Activated CD8-positive, alpha-beta T cell treated with anti-CD3 and anti-CD28 coated beads, Interleukin-2, amount 10 ng/mL, durations not matched to agents 7 days and 5 days (primary cell): ENCODE measurements at places on chromosomes 11 and 22. TPM values are rescaled to one million over a fixed set of nuclear protein-coding genes. Genes with fewer than 3 reads are reported as not detected.

DNA sequence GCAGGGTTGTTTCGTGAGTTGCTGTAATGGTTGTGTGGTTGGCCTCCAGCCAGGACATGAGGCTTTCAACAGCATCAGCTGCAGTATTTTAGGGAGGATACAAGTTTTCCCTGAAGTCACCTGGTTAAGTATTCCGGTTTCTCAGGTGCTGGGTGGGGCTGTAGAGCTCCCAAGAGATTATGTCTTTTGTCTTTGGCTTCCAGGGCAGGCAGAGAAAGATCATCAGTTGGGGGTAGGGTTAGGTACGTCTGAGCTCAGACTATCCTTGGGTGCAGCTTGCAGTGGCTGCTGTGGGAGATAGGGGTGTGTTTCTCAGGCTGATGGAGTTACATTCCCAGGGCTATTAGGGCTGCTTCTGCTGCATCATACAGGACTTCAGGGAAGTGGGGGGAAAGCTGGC lies 47.5 kb upstream of the MRGPRX1 start:
- H3K27ac ChIP-seq = no peak overlapping the region
- no peak overlapping the region for H3K4me3 ChIP-seq
- peaks cover 8% of the 10 kb centered on the region for H3K27me3 ChIP-seq
- no peak for DNase-seq
- H3K36me3 ChIP-seq = no peaks in the 10 kb centered on the region

GRCh38 chr11:104033561-104033960 lies 2.9 kb upstream of the DDI1 start:
- no peak for DNase-seq
- H3K4me1 ChIP-seq = no peaks in the 10 kb centered on the region
- no peak overlapping the region for H3K27ac ChIP-seq
- no peaks in the 10 kb centered on the region for H3K27me3 ChIP-seq
- H3K4me3 ChIP-seq = no peak overlapping the region

DNA sequence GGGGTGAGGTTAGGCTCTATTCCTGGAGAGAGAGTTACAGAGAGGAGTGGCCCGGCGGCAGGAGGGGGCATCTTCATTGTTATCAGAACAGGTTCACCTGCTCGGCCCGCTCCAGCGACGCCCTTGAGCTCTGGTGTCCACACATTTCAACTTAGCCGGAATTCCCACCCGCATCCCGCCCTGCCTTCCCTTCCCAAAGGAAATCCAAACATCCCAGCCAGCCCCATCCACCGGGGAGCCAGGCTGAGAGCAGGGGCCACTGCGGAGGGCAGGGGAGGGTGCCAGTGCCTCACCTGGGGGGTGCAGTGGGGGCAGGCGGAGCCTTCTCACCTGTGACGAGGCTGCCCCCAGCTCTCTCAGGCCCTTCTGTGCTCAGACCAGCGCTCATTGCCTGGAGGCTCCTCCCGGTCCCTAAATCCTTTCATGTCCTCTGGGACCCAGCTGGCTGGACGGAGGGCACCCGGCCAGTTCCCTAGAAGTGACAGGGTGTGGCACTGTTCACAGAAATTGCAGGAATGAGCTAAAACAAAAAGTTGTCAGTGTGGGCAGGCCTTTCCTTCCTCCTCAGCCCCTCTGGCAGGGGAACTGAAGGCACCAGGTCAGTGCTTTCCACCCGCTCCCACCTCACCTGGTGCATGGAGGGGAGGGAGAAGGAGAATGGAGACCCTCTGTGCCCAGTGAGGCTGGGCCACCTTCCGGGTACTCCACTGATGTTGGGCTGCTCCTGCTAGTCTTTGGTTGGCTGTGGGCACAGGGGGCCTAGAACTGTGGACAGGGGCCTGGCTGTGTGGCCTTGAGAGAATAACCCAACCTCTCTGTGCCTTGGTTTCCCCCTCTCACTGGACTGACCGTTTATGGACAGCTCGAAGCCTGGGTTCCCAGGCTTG lies 2.2 kb upstream of the MRGPRG start:
- H3K4me3 ChIP-seq = no peak overlapping the region
- peaks cover 15% of the 10 kb centered on the region for H3K27me3 ChIP-seq
- H3K4me1 ChIP-seq = peaks cover 13% of the 10 kb centered on the region
- DNase-seq = no peak

DNA sequence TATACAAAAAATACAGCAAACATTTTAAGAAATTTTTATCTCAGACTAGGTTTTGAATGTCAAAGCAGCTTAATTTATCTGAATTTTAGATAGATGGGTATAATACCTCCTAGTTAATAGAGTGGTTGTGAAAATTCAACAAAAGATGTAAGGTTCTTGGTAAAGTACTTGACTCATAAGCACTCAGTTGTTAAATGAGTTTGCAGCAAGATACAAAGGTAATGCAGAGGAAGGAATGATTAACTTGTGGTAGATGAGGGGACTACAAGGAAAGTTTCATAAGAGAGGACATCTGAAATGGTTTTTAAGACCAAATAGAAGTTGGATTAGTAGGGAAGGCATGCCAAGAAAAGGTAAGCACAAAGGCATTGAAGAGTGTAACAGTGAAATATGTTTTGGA lies 37.4 kb downstream of the PPME1 start:
- H3K27ac ChIP-seq = no peak overlapping the region
- H3K4me3 ChIP-seq = no peak overlapping the region
- H3K4me1 ChIP-seq = no peaks in the 10 kb centered on the region
- H3K27me3 ChIP-seq = no peaks in the 10 kb centered on the region
- no peak for DNase-seq
- H3K36me3 ChIP-seq = peaks cover 39% of the 10 kb centered on the region

GRCh38 chr11:4672470-4672869 lies 25.2 kb downstream of the OR51E2 start:
- H3K27ac ChIP-seq = no peak overlapping the region
- DNase-seq = no peak
- peaks cover 2% of the 10 kb centered on the region for H3K27me3 ChIP-seq
- H3K4me1 ChIP-seq = no peaks in the 10 kb centered on the region
- no peak overlapping the region for H3K4me3 ChIP-seq
- H3K36me3 ChIP-seq = no peaks in the 10 kb centered on the region

DNA sequence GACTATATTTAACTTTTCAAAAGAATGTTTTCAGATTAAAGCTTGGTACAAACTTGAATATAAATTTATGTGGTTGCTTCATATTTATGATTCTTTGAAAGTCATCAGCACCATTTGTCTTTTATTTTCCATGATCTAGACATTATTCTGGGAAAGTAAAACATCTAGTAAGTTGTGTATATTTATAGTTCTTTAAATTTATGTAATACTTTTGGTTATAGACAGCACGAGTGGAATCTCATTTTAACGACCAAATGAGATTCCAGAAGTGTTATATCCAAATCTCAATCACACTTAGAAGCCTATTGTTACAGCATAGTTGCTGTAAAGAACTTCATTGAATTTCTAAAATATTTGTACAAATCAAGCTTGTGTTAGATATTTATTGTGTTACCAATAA lies 212.3 kb downstream of the DDX10 start:
- H3K4me1 ChIP-seq = peaks cover 28% of the 10 kb centered on the region
- no peak for DNase-seq
- no peak overlapping the region for H3K27ac ChIP-seq
- no peak overlapping the region for H3K4me3 ChIP-seq
- H3K27me3 ChIP-seq = no peaks in the 10 kb centered on the region

DNA sequence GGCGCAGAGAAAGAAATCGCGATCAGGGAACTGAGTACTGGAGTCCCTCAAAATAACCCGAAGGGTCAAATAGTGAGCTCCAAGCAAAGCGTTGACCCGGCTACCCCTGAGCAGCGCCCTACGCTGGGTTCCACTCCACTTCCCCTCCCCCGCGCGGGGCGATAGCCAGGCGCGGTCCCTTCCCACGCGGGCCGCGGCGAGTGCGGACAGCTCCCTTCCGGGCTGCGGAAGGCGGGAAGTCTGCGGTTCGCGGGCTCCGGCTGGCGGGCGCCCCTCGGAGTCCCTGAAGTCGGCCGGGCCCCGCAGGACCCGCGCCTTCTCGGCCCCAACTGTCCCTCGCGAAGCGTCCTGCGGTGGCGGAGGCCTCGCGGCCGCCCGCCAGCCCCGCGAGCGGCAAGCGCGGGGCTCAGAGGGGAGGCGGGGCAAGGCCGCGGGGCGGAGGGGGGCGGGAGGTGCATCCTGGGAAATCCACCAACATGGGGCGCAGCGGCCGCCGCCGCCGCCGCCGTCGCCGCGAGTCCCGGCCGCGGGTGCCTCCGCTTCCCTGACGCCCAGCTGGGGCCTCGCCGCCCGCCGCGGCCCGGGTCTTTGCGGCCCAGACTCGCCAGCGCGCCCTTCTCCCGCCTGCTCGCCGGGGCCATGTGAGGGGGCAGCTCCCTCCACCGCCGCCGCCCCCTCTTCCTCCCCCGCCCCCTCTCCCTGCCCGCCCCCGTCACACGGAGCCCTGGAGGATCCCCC lies at the start of gene QSER1:
TSS of gene QSER1 (plus strand) at position 457 of the 738 bp plus-strand sequence. CDS start 315 bp downstream, outside the sequence.
- H3K27me3 ChIP-seq = peaks cover 14% of the 10 kb centered on the region
- H3K36me3 ChIP-seq = no peaks in the 10 kb centered on the region
- peak within 1 kb of the TSS; percentile 95 for H3K4me3 ChIP-seq
- peaks cover 25% of the 10 kb centered on the region for H3K4me1 ChIP-seq
- peak; percentile 67 for DNase-seq

- no peaks in the 10 kb centered on the region for H3K27me3 ChIP-seq
- no peak overlapping the region for H3K4me3 ChIP-seq
- no peaks in the 10 kb centered on the region for H3K36me3 ChIP-seq
- no peak overlapping the region for H3K27ac ChIP-seq
These were observed 225.5 kb upstream of the BLID start for GRCh38 chr11:122341477-122341876.

DNA sequence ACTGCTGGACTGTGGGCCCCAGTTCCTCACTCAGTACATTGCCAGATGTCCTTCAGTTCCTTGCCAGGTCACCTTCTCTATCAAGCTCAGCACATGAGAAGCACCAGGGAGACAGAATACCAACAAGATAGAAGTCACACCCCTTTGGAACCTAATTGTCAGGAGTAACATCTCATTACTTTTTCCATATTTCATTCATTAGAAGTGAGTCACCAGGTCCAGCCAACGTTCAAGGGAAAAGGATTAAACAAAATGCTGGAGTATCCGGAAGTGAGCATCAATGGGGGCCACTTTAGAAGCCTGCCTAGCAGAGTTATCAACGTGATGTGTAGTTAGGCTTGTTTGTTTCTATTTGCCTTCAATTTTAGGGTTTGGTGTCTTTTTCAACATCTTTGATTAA lies 569.3 kb downstream of the MIAT start:
- no peaks in the 10 kb centered on the region for H3K27me3 ChIP-seq
- no peaks in the 10 kb centered on the region for H3K36me3 ChIP-seq
- DNase-seq = no peak
- no peak overlapping the region for H3K4me3 ChIP-seq
- H3K27ac ChIP-seq = no peak overlapping the region

- no peaks in the 10 kb centered on the region for H3K4me1 ChIP-seq
- no peaks in the 10 kb centered on the region for H3K36me3 ChIP-seq
- H3K27ac ChIP-seq = no peak overlapping the region
- no peak for DNase-seq
These were observed 109.6 kb downstream of the TRIM29 start for GRCh38 chr11:120028181-120028896.

DNA sequence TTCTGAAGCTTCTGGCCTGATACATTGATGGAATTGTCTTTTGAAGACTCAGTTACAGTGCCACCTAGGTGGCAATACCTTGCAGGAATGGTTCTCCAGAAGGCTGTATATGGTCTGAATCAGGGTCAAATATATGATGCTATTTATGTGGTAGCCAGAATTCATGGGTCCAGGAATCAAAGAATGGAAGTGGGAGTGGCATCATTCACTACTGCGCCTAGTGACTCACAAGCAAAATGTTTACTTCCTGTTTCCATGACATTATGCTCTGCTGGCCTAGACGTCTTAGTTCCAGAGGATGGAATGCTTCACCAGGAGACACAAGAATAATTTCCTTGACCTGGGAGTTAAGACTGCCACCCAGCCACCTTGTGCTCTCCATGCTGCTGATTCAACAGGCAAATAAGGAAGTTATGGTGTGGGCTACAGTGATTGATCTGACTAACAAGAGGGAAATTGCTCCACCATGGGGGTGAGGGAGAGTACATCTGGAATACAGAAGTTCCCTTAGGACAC lies 491.8 kb downstream of the ETS1 start:
- no peak overlapping the region for H3K4me3 ChIP-seq
- no peak for DNase-seq
- H3K36me3 ChIP-seq = no peaks in the 10 kb centered on the region
- no peaks in the 10 kb centered on the region for H3K4me1 ChIP-seq
- no peaks in the 10 kb centered on the region for H3K27me3 ChIP-seq

GRCh38 chr22:39106326-39106725 lies 9.3 kb downstream of the APOBEC3H start:
- H3K4me1 ChIP-seq = peaks cover 15% of the 10 kb centered on the region
- H3K27me3 ChIP-seq = no peaks in the 10 kb centered on the region
- peaks cover 12% of the 10 kb centered on the region for H3K36me3 ChIP-seq
- no peak overlapping the region for H3K4me3 ChIP-seq
- H3K27ac ChIP-seq = no peak overlapping the region
- no peak for DNase-seq

DNA sequence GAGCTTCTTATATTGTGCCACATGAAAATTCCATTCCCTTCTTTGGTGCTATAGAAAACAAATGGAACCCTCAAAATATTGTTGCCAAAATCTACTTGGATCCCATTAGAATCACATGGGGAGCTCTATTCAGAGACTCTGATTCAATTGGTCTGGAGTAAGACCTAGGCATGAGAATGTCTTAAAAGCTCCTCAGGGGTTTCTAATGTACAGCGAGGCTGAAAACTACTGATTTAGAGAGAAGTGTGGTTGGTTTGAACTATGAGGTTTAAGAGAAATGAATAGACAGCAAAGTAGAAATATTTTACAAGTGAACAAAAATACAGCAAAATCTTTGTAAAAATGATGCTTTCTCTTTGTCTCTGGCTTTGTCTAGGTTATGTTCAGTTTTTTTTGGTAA lies 514.7 kb downstream of the CNTN5 start:
- no peaks in the 10 kb centered on the region for H3K27me3 ChIP-seq
- no peak for DNase-seq
- H3K4me3 ChIP-seq = no peak overlapping the region
- H3K4me1 ChIP-seq = no peaks in the 10 kb centered on the region
- no peaks in the 10 kb centered on the region for H3K36me3 ChIP-seq

DNA sequence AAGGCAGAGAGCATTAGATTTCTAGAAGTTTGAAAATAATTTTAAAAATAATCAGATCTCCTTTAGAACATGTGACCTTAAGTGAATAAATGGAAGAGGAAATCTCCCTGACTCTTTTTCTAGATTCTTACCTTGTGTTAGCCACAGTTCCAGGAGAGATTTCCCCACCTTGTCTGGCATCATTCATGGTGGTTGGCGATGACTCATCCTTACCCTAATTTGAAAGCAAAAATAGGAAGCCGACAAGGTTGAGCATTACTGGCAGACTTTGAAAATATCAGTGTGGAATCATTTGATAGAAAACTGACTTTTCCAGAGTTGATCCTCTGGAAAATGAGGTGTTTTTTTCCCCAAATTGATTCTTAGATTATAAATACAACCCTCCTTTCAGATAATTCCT lies 48.1 kb downstream of the CNTN5 start:
- no peaks in the 10 kb centered on the region for H3K4me1 ChIP-seq
- no peak for DNase-seq
- no peaks in the 10 kb centered on the region for H3K36me3 ChIP-seq
- H3K4me3 ChIP-seq = no peak overlapping the region
- H3K27ac ChIP-seq = no peak overlapping the region

MUC5B gene
- not detected for total RNA-seq

KCNQ1 gene
- total RNA-seq = 26.0 TPM

TEX12 gene
- total RNA-seq = not detected

SYT12 gene
- not detected for total RNA-seq

ANO1 gene
- not detected for total RNA-seq

OR51B4 gene
- total RNA-seq = not detected

RAB3IL1 gene
- not detected for total RNA-seq

EIF4ENIF1 gene
- total RNA-seq = 39.3 TPM

TEX54 gene
- not detected for total RNA-seq
